ENCODE measurements at places on chromosomes 6 and 20. TPM values are rescaled to one million over a fixed set of nuclear protein-coding genes. Genes with fewer than 3 reads are reported as not detected.

RSPH3 gene
- 6.4 TPM for total RNA-seq

ADGRB3 gene
- total RNA-seq, result 1.4 TPM

DNA sequence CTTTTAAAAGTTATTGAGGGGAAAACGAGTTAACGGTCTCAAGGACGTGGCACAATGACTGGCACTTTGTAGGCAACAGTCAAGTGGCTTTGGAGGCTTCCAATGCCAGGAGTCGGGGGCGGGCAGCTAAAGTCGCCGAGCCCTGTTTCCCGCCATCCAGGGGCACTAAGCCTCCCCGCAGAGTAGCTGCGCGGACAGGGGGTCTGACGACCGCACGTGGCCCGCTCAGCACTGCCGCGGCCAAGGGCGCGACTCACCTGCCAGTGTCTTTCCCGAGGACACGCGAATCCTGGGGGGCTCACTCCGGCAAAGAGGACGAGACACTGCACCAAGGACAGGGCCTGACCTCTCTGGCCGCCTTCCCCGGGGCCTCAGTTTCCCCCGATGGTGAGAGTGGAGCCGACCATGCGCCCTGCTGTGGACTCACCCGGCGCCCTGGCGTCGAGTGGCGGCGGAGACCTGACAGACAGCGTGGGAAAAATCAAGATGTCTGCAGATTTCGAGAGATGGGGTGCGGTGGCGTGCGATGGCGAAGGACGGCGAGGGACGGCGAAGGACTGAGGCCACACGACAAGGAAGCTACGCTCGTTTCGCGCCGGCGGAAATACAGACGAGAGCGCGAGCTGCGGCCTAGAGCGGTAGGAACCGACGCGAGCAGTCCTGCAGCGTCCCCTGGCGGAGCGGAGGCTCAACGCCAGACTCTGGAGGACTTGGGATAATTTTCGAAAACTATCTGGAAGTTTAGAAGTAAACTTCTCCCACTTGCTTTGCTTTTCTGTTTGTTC, at the start of gene SNHG17:
Gene SNHG17, minus strand, starts transcription at position 559 of the 785 bp plus-strand sequence.
- DNase-seq, result peak; percentile 96

DNA sequence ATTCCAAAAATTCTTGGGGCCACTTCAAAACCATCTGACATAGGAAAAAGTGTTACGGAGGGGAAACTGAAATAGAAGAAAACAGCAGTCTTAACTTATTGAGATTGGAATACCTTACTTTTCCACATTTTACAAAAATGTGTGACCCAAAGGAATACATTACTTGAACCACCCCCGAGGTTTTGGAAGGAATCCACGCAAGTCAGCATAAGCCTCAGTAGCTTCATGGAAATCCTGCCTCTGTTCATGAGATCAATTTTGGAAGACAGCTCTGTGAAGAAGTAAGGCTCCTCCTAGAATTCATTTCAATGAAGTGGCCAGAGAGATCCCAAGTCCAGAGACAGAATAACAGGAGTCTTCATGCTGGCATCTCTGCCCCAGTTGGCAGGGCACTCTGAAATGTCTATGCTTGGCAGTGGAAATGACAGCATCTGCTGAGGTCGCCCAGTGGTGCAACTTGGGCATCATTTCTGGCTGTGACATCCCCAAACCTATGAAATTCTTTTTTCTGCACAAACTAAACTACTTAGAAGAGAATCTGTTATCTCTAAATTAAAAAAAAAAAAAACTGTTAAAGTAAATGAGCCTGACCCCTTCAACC, 132.5 kb downstream of the EPM2A start:
- DNase-seq, result no peak

GRCh38 chr6:142011156-142011555, 121.6 kb upstream of the GJE1 start:
- DNase-seq, result peak; percentile 68

- DNase-seq, result no peak
These were observed 36.6 kb downstream of the CITED2 start for GRCh38 chr6:139337830-139338229.

- DNase-seq, result peak; percentile 15
These were observed 36.6 kb downstream of the NKX2-4 start for GRCh38 chr20:21360705-21361104.

- DNase-seq, result no peak
These were observed 12.2 kb downstream of the PRDM13 start for GRCh38 chr6:99618649-99619408.

DNA sequence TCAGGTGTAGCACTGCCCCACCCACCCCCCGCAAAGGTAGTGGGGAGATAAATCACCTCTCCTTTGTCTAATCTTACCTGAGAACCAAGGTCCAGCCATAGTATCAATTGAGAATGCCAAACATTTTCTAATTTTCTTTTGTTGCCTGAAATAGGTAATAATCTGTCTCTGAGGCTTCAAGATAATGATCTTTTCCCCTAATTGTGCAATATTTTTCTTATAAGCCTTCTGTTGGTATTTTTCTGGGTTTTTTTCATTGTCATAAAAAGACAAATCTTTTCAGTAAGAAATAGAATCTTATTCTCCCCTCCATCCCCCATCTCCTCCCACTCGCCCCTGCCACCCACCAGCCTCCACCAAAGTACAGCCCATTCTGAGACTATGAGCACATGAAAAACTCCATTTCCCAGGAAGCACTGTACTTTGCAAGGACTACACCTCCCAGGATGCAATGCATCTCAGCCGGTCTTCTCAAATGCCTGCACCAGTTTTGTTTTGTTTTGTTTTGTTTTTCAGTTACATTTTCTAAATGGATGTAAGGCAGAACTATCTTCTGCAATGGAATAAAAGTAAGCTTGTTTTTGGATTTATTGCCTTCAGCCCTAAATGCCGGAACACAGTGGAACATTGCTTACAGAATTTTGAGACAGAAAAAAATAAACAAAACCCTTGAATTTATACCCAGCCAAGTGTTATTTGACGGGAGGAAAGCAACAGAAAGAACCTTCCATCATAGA, 268.0 kb downstream of the TFAP2A start:
- DNase-seq, result peak; percentile 6

ZNF334 gene
- 14.0 TPM for total RNA-seq

GRCh38 chr6:31945507-31946369, at the start of gene CFB:
Gene CFB, plus strand, starts transcription at chr6:31946095. Its CDS starts 127 bp downstream, at chr6:31946222.
- DNase-seq, result peak; percentile 94

DNA sequence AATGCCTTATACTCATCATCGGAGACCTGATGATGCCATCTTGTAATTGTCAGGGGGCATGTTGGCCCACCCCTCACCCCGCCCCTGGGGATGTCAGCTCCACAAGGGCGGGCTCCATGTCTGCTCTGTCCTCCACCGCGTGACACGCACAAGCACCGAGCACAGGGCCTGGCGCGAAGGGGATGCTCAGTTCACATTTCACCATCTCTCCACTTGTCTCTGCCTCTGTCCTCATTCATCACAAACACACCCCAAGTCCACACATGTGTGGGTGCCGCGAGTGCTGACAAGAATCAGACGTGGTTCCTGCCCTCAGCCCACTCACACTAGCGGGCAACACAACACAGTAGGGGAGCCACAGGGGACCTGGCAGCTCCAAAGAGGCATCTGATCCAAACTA, 151.2 kb upstream of the PTPN1 start:
- no peak for DNase-seq

GRCh38 chr6:121651420-121651819, 216.0 kb downstream of the GJA1 start:
- DNase-seq, result no peak

SLPI gene
- total RNA-seq, result 0.63 TPM

DNA sequence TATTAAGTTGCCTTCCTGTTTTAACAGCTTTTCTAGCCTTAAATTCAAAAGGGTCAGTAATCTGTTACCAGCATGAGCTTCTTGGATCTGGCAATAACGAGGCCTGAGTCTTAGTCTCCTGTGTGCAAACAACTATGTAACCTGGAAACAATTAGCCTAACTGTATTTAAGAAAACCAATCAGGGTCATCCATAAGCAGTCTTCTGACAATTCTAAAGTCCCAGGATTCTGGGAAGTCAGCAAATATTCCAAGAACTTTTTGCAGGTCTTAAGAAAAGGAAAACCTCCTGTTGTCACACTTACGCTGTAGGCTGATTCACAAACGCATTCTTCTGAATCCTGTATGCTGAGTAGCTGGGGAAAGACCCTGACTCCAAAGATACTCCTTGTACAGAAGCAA, 90.4 kb downstream of the COL12A1 start:
- DNase-seq, result peak; percentile 34

MAP1LC3A gene
- total RNA-seq, result 15.8 TPM

LHFPL5 gene
- total RNA-seq, result not detected

SIRPG gene
- not detected for total RNA-seq

DNA sequence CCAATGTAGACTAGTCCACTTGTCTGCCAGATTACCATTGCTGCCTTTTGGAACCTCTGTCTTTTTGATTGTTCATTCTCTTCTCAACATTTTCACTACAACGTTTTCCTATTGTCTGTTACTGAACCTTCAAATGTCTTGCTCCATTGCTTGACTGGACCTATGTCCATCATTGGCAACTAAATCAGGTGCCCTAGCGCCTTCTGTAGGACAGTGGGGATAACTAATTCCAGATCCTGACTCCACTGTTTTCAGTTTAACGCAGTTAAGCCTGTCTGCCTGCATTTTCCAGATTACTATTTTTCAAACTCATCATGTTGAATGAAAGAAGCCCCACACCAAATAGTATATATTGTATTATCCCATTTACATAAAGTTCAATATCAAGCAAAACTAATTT, 433.6 kb downstream of the RNF144B start:
- no peak for DNase-seq

GRCh38 chr6:7580927-7581618, 8.9 kb upstream of the SNRNP48 start:
- no peak for DNase-seq

DNA sequence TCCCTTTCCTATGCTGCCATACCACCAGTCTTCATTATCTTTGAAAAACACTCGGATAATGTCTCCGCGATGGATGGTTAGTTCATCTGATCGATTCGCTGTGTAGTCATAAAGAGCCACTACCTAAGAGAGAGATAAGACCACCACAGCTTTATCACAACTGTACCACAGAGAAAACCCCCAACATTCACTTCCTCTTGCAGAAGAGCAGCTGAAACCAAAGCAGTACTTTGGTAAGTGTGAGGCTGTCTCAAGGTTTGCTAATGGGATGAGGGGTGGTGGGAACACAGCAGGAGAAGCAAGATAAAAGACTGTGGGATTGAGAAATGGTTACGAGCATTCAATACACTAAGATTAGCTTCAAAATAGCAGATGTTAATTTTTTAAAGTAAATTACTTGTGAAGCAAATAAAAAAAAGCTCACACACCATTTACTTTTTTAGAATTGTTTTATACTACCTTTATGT, 142.1 kb downstream of the MYB start:
- no peak for DNase-seq

EFCAB8 gene
- not detected for total RNA-seq

- DNase-seq, result no peak
These were observed 3.1 kb downstream of the CTSZ start for GRCh38 chr20:59003836-59004492.

GRCh38 chr6:109303640-109304283, 78.5 kb downstream of the CD164 start:
- no peak for DNase-seq

DNA sequence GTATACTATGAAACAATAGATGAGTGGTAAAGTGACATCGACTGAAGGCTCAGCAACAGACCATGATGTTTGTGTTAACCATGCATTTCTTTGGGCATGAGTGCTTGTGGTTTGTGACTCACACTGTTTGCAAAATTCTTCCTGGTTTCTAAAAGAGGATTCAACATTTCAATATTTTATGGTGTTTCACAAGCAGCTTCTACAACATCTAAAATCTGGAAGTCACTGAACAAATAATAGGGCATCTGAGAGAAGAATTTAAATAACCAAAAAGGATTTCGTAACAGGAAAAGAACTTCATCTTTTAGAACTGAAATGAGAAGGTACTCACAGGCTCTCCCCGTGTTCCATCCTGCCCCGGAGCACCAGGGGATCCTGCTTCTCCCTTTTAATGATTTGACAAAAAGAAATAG, 146.2 kb downstream of the COL21A1 start:
- peak; percentile 97 for DNase-seq

DNA sequence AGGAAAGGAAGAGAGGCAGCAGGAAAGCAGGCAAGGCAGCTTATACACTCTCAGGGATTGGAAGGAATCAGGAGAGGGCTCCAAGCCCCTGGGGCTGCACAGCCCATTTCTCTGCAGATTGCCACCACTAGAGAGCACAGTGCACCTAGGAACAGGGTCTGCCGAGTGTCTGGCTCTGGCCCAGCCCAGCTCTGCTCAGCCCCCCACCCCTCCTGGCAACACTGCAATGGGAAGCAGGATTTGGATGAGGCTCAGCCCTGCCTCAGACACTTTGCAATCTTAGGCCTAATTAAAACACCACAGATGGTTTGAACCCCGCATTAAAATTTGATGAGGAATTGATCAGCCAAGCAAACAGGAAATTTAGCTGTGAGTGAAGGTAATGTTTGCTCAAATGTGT, 252.7 kb downstream of the DHX35 start:
- DNase-seq, result no peak

DNA sequence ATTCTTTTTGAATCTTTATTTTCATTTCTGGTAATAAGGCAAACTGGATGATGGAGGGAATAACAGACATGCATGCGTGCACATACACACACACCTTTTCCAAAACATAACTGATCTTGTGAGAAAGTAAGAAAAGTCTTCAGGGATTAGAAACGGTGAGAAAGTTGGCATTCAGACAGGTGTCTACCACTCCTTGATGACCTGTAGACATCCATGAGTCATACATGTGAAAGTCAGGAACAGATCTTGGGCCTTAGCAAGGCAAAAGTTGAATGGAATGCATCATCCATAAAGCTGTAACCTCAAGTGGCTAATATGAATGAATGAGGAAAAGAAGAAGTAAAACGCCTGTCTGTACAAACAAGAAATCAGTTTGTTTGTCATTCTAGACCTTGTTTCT, 97.3 kb downstream of the GRIK2 start:
- no peak for DNase-seq

- DNase-seq, result no peak
These were observed 60.1 kb upstream of the PRSS16 start for GRCh38 chr6:27187231-27188060.

GRCh38 chr6:42025066-42025844, 25.1 kb upstream of the TAF8 start:
- DNase-seq, result no peak

- no peak for DNase-seq
These were observed 181.7 kb upstream of the ARID1B start for GRCh38 chr6:156595476-156595875.

FAM217A gene
- total RNA-seq, result not detected

TFAP2D gene
- not detected for total RNA-seq

RBPJL gene
- not detected for total RNA-seq
